ENCODE measurements at places on chromosomes 13 and 19. TPM values are rescaled to one million over a fixed set of nuclear protein-coding genes. Genes with fewer than 3 reads are reported as not detected.

The GNA15 gene
- not detected for total RNA-seq

The UBAC2 gene
- 37.3 TPM for total RNA-seq

The DACT3 gene
- 0.89 TPM for total RNA-seq

The KASH5 gene
- total RNA-seq: not detected

The KCTD4 gene
- total RNA-seq: not detected

The TIMM50 gene
- 134 TPM for total RNA-seq

The GPR183 gene
- not detected for total RNA-seq

The C19orf81 gene
- not detected for total RNA-seq

The PLPPR3 gene
- 4.7 TPM for total RNA-seq

The URAD gene
- total RNA-seq: not detected

The DZIP1 gene
- total RNA-seq: 23.4 TPM

The RAB3A gene
- 0.67 TPM for total RNA-seq

The GPC5 gene
- total RNA-seq: 0.50 TPM

The POU4F1 gene
- not detected for total RNA-seq

The ZNF583 gene
- 1.2 TPM for total RNA-seq

The CBARP gene
- total RNA-seq: 2.9 TPM

The MEIOSIN gene
- not detected for total RNA-seq

The NAA16 gene
- 4.0 TPM for total RNA-seq

The CAPN12 gene
- 0.50 TPM for total RNA-seq

The ZGLP1 gene
- total RNA-seq: 0.67 TPM

The TMEM205 gene
- total RNA-seq: 135 TPM

The ZNF358 gene
- 32.4 TPM for total RNA-seq

The KLK8 gene
- total RNA-seq: not detected

The TGFBR3L gene
- total RNA-seq: 6.9 TPM

The FCER2 gene
- not detected for total RNA-seq

The LYL1 gene
- total RNA-seq: 3.2 TPM

The SIGLECL1 gene
- total RNA-seq: not detected

The EID2 gene
- 13.1 TPM for total RNA-seq

The PDX1 gene
- total RNA-seq: not detected

The FGF22 gene
- 0.30 TPM for total RNA-seq

The MBD3L2 gene
- total RNA-seq: not detected

The CC2D1A gene
- total RNA-seq: 16.5 TPM

The PRX gene
- total RNA-seq: 1.6 TPM

The GRIN2D gene
- 0.15 TPM for total RNA-seq

The AMER2 gene
- total RNA-seq: not detected

The ATP4B gene
- not detected for total RNA-seq

The PSG5 gene
- 0.30 TPM for total RNA-seq
